ENCODE measurements at places on chromosomes 16 and 17.

DNA sequence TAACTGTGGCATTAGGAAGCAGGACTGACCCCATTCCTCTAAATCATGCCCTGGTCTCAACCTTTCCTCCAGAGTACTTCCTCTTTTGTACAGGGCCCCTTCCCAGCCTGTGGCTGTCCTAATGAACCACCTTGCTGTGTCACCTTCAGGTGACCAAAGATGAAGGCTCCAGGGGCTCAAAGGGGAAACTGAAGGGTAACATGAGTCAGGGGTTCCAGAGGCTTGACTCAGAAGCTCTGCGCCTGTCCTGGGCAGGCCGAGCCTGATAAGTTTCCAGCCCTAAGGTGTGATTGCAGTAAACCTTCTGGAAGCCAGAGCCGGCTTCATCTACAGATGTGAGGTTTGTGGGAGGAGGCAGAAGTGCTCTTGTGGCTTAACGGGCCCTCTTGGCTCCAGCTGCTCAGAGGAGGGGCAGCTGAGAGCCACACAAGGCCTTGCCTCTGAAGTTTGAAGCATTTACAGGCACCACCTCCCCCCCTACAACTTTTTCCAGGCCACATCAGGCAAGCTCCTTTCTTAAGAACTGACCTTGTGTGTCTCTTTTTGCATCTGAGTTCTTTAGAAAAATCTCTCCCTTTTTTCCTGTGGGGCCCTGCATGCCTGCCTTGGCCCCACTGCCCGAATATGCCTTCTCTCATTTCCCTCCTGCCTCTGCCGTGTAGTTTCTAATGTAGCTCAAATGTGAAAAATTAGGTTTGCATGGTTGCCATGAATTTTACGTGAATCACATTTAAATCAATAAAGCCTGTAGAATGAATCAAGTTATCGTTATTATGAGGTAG lies 149.9 kb downstream of the CLEC16A start:
- DNase-seq = no peak

DNA sequence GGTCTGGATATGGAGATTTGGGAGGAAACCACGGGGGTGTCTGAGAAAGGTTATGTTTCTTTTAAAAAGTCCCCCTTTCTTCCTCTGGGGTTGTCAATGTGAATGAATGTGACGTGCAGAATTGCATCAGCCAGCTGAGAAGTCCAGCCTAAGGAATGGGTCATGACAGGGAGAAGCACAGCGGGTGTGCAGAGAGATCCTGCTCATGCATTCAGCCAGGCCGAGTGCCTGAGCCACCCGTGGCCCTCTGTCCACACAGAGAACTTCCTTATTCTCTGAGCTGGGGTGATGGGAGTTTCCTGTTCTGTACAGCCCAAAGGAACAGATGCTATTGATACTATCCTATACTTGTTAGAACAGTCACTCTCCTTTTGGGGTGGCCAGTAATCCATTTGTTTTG lies 117.9 kb downstream of the CPPED1 start:
- DNase-seq = no peak

DNA sequence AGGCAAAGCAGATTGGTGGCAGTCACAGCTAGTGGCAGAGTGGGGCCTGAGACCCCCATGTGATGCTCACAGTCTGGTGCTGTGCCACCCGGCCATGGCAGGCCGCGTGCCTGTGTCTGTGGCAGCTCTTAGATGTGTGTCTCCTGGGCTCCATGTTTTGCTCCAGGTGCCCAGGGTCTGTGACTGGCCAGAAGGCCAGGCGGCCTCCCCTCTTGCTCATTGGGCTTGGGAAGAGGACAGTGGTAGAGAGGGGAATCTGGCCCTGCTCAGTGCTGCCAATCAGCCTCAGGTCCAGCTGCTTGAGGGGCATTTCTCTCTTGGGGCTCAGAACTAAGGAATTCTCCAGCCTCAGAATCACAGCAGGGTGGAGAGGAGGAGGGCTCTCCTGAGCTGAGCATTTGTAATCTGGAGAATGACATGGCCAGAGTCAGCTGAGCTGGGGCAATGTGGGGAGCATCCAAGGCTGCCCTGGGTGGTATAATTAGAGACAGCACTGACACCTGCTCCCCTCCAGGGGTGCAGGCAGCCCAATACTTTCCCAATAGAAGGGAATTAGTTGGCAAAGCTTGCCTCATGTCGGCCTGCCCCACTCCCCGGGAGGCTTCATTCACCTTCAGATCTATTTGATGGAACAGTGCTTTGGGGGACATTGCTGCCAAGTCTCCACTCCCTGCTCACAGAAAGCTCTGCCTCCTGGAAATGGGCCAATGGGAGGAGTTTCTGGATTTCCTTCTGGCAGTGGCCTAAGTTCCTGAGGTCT lies 2.7 kb upstream of the LASP1NB start:
- peak; percentile 44 for DNase-seq

DNA sequence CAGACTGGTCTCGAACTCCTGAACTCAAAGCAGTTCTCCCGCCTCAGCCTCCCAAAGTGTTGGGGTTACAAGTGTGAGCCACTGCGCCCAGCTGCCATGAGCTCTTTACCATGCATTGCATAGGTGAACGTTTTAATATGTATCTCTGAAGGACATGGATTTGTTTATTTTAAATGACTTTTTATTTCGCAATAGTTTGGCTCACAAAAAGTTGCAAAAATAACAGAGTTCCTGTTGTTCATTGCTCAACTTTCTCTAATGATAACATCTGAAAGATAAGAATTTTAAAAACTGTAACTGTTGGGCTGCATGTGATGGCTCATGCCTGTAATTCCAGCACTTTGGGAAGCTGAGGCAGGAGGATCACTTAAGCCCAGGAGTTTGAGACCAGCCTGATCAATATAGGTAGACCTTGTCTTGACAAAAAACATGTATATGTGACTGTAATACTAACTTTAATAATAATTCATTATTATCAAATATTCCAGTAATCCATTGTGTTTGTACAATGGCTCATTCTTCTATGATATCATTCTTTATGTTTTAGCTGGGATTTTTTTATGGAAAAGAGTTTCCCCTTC lies 80.1 kb downstream of the ABCC1 start:
- DNase-seq = no peak

DNA sequence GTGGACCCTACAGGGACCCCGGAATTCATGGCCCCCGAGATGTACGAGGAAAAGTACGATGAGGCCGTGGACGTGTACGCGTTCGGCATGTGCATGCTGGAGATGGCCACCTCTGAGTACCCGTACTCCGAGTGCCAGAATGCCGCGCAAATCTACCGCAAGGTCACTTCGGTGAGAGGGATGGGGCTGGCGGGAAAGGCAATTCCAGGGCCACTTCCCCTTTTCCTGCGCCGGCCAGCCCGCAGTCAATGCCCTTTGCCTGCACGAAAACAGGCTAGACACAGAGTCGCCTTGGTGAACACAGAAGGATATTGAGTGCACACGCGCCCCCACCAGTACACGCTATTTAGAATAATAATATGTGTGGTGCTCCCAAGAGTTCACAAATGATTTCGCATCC lies 4.0 kb downstream of the WNK4 start:
- DNase-seq = no peak

- no peak for DNase-seq
Observed at GRCh38 chr17:79851461-79851817, 12.2 kb upstream of the CBX4 start.

- no peak for DNase-seq
Observed at GRCh38 chr16:71627731-71628181, 1.8 kb downstream of the MARVELD3 start.

- DNase-seq = no peak
Observed at GRCh38 chr17:73285916-73286862, 24.5 kb upstream of the CPSF4L start.

- DNase-seq = no peak
Observed at GRCh38 chr16:47016700-47017133, 43.2 kb upstream of the DNAJA2 start.

DNA sequence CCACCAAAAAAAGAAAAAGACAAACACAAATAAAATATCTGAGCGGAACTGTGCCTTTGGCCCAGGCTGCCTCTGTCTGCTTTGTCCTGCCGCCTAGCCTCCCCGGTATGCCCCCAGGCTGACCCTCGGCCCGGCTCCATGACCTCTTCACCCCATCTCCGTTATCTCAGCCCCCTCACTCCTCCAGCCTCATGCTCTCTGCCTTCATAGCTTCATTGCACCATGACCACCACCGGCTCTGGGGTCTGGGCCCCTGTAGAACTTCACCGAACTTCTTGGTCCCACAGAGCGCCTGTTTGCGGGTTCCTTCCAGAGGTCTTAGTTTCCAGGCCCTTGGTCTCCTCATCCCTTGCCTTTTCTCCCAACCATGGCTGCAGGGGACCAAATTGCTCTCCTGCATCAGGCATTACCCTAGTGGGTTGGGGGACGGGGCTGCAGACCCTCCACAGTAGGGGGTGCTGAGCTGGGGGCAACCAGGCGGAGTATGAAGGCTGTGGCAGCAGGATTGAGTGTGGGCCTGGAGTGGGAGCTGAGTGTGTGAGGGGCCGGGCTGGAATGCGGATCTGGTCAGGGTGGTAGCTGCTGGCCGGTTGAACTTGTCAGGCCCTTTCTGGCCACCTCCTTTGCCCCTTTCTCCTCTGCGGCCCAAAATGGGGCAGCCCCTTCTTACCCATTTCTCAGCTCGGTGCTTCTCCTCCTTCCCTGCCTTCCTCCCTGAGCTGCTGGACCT lies 6.9 kb downstream of the HIRIP3 start:
- DNase-seq = no peak
